Epithelial cell of esophagus (primary cell): ENCODE measurements at places on chromosomes 6 and 20.
A peak's percentile ranks its signal among the peaks of the same experiment; 100 is the strongest.

DNA sequence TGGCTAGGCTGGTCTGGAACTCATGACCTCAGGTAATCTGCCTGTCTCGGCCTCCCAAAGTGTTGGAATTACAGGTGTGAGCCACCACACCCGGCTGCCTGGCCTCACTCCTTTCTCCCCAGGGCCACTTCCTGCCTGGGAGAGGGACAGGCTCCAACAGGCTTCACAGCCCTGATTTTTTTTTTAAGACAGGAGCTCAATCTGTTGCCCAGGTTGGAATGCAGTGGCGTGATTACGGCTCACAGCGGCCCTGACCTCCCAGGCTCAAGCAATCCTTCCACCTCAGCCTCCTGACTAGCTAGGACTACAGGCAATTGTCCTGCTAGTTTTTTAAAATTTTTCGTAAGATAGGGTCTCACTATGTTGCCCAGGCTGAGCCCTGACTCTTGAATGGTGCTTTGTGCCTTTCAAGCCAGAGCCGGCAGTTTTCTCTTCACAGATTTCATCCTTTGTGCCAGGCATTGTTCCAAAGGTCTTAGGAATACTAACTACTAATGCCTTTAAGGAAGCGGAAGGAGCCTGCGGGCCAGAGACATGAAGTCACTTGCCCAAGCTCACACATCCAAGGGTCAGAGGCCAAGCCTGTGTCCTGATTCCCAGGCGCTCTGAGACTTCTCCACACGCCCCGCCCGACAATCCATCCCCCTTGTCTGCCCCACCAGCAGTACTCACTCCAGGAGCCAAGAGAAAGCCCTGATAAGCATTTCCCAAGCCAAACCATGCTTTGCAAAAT, 19.2 kb downstream of the CAPN11 start:
- DNase-seq: peak; percentile 64

DNA sequence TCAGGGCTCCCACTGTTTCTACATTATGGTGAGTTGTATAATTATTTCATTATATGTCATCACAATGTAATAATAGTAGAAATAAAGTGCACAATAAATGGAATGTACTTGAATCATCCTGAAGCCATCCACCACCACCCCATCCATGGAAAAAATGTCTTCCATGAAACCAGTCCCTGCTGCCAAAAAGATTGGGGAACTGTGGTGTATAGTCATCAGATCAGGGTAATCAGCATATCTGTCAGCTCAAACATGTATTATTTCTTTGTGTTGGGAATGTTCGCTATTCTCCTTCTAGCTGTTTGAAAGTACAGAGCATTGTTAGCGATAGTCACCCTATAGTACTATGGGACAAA, 33.8 kb upstream of the SLC22A23 start:
- DNase-seq: peak; percentile 16

GRCh38 chr6:101878554-101879276, 485.2 kb downstream of the GRIK2 start:
- DNase-seq: no peak

DNA sequence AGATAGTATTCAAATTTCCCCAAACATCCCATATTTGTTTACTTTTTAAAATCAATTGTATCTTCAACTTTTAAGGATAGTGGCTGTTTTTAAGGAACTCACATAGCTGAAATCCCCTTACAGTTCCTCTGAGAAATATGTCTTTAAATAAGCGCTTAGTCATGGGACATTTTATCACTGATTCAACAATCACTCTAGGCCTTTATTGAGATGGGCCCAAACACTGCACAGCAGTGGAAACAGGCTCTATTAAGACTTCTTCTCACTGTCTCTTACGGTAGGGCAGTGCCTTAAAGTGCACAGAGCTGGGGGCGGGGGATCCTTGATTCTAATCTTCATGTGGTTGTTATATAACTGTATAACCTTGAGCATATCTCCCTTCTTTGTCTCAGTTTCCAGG, 59.8 kb upstream of the RREB1 start:
- peak; percentile 24 for DNase-seq

DNA sequence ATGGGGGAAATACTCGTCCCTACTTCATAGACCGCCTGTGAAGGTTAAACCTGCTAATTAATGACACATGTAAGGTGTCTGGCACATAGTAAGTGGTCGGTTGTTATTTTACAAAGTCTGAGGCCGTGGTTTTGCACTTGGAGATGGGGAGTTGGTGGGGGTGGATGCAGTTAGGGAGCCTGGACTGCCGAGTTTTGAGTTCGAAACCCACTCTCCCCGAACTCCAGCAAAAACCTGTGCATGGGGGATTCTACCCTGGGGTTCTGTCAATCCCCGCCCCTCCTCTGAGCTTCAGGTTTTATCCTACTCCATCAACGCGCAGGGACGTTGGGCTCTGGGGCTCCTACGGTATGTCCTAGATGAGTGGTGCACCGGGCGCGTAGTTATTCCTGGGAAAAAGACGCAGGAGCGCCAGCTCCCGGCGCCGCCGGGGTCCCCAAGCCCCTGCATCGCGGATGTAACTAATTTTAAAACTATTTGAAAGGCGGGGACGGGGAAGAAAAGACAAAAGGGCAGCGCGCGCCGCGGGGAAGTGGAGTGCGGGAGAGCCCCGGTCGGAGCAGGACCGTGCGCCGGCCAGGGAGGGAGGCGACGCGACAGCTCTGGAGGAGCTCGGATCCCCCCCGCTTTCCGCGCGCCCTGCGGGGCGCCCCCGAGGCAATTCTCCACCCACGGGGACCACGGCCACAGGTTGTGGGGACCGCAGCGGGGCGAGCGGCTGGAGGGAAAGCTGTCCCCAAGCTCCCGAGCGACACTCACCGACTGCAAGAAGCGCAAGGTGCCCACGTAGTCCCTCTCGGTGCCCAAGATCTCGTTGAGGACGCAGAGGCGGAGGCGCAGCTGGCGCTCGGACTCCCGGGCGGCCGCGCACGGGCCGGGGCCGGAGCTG, 672 bp downstream of the PREX1 start:
- peak; percentile 15 for DNase-seq

GRCh38 chr6:38387461-38387860, 252.3 kb downstream of the BTBD9 start:
- DNase-seq: no peak
